ENCODE measurements at places on chromosomes 12 and 14.
A peak's percentile ranks its signal among the peaks of the same experiment; 100 is the strongest.

GRCh38 chr12:11767798-11768197 is 118.3 kb downstream of the ETV6 start:
- no peak for DNase-seq

- DNase-seq, result no peak
Observed at GRCh38 chr12:68835333-68835908, 27.4 kb downstream of the MDM2 start.

GRCh38 chr12:128240745-128241144 is 26.2 kb upstream of the TMEM132C start:
- DNase-seq, result no peak

GRCh38 chr12:50514526-50515276 is 9.9 kb downstream of the DIP2B start:
- DNase-seq, result no peak

- no peak for DNase-seq
Observed at GRCh38 chr14:68894802-68895703, 84.0 kb downstream of the ACTN1 start.

GRCh38 chr14:26841326-26841725 is 243.5 kb upstream of the NOVA1 start:
- no peak for DNase-seq

GRCh38 chr12:58588770-58589169 is 331.5 kb downstream of the LRIG3 start:
- DNase-seq, result no peak

- DNase-seq, result no peak
Observed at GRCh38 chr14:105465209-105466031, 9.2 kb upstream of the CRIP2 start.

- peak; percentile 1 for DNase-seq
Observed at GRCh38 chr12:89160716-89161123, 191.6 kb downstream of the DUSP6 start.

GRCh38 chr12:128611736-128612135 is 212.0 kb downstream of the SLC15A4 start:
- DNase-seq, result no peak

- DNase-seq, result no peak
Observed at GRCh38 chr14:23589606-23590005, 11.0 kb upstream of the JPH4 start.

DNA sequence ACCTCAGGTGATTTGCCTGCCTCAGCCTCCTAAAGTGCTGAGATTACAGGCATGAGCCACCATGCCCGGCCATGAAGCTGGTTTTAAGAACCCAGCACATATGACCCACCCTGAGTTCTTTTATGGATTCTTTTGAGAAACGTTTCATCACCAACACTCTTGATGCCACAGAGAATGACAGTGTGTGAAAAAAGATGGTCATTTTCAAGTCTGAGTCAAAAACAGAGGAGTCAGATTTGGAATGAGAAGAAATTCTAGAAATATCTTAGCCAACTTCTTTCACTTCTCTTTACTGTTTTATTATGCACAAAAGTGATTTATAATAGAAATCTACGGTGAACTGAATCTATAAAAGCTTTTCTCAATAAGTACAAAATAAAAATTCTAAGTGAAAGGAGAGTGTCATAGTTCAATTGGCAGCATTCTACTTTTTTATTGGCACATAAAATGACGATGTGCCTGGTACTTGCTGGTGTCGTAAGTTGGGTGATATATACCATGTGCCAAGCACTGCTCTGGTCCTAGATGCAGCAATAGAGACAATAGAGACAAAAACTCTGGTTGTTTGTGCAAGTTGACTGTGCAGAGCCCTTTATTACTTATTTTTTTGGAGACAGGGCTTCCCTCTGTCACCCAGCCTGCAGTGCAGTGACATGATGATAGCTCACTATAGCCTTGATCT is 33.9 kb downstream of the CCDC177 start:
- DNase-seq, result no peak

DNA sequence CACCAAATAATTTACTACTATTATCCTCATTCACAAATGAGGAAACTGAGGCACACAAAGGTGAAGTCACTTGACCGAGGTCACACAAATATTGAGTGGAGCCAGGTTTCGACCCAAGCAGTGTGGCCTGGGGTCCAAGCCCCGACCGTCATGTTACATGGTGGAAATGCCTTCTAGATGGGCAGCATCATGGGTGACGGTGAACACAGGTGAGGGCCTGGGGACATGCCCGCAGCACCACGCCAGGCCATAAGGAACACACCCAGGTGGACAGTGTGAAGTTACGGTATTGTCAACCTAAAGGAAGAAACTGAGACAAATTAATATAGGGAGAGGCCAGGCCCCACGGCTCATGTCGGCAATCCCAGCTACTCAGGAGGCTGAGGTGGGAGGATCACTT is 35.3 kb upstream of the DYNC1H1 start:
- no peak for DNase-seq

- DNase-seq, result no peak
Observed at GRCh38 chr12:53602176-53602864, 23.9 kb downstream of the ATF7 start.

DNA sequence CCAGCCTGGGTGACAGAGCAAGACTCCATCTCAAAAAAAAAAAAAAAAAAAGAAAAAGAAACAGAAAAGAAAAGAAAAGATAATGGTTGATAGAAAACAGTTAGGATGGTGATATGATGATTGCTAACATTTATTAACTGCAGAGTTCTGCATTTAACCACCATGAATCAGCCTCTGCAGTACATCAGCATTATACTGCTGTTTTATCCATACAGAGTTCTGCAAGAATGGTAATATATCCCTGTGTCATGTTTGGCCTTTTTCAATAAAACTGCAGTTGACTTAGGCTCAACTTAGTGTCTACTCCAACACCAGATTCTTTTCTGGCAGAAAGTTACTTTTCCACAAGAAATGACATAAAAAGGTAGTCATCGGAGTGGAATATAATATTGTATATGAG is 62.6 kb downstream of the DUSP6 start:
- DNase-seq, result no peak

DNA sequence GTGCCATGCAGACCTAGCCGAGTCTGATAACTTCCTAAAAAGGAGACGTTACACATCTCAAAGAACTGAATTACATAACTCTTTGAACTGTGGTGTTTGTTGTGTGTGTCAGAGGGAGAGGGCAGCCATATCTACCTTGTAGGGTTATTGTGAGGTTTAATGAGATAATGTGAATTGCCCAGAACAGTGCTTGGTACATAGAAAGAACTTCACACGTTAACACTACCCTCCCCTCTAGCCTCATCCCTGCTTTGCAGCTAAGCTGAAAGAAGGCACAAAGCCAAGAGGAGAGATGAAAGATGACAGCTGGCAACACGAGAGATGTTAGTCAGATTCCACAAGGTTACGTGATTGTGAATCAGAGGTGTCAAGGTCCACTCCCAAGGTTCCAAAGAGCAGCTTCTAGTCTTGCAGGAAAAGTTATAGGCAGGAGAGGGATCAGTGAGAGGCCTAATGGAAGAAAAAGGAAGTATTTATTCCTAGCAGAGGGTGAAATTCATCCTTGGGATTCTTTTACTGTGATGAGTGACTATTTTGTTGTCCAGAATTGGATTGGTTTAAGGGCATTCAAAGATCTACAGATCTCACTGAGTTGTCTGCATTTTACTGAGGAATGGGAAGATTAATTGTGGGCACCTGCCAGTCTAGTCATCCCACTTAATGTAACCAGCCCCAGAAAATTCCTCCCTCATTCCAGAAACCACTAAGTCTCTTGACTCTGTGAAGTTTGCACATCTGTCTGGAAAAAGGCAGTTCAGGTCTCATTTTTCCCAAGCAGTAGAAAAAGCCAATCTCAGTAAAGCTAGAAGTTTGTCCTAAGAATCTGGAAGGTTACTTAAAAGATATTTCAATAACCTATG is 25.9 kb upstream of the WNK1 start:
- DNase-seq, result no peak

- no peak for DNase-seq
Observed at GRCh38 chr14:61805451-61805850, 43.2 kb downstream of the SNAPC1 start.

DNA sequence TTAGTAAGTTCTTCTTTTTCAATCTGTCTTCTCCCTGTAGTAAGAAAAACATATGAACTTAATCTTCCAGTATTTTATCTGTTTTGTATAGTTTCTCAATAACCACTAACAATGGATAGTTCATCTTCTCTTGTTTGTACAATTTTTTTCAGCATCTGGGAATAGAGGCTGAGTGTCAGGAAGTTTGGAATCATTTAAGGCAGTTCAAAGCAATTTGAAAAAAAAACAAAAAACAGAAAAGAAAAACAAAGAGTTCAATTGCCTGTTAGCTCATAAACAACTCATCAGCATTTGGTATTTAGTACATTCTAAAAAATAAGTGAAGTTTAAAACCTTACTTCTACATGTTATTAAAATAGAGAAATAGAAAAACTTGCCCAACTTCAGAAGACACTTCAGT is 116.8 kb downstream of the PLCZ1 start:
- no peak for DNase-seq

GRCh38 chr12:5434647-5435560 is 3.0 kb downstream of the NTF3 start:
- no peak for DNase-seq

DNA sequence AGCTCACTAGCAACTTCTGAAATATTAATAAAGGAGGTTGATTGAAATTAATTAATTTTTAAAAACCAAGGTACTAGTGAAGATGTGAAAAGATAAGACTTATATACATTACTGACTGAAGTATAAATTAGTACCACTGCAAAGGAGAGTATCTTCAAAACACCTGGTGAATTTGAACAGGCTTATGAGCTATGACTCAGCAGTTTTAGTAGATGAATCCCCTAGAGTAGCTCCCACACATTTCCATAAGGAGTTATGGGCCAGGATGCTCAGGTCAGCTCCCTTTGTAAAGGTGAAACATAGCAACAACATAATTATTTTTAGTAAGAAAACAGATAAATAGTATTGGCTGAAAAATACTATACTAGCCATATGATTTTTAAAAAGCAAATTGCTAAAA is 218.6 kb downstream of the SYT1 start:
- DNase-seq, result no peak

DNA sequence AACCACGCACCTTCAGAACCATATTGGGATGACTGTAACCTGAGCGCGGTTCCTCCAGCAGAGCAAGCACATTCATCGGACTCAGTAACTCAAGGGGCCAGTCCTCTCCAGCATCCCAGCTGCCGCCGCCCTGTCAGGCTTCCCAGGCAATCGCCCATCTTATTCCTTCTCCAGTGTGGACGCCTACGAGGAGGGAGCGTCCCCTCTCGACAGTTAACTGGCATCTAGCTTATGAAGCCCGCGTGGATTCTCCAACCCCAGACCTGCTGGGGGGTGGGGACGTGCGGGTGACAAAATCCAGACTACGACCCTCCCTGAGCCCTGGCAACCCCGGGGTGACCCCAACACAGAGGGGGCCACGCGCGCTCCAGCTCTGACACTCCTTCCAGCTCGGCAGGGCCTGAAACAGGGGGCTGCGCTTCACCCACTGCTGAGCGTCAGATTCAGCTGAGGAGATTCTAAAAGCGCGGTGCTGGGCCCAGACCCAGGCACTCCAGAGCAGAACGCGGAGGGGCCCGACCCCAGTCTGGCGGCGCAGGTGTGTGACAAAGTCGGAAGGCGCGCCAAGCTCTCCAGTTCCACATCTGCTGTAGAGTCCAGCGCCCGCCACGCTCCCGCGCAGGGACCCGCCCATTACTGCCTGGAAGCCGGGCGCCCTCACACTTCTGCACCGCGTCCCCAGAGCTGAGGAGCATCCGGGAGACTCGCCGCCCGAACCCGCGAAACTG is 43.9 kb upstream of the ESR2 start:
- no peak for DNase-seq

All from T-cell (primary cell).